ENCODE measurements at places on chromosomes 7 and 10.

DNA sequence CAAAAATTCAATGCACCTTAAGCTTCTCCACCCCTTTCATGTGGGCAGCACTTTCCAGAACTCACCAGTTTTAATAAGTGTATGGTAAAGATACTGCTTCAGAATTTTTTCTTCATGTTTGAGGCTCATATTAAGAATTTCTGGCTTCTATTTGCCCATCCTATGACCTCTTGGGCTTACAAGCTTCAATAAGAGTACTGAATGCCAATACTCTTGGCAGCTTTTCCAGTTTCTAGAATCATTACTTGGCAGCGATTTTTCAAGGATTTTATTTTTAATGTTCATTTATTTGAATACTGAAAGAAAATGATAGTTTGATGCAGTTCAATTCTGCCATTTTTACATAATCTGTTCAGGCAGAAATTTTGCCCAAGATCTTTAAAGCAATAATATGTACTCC lies 242.1 kb upstream of the KCND2 start:
- no peak for DNase-seq

- no peak for DNase-seq
Measured at GRCh38 chr10:75707080-75707840, 275.8 kb downstream of the LRMDA start.

DNA sequence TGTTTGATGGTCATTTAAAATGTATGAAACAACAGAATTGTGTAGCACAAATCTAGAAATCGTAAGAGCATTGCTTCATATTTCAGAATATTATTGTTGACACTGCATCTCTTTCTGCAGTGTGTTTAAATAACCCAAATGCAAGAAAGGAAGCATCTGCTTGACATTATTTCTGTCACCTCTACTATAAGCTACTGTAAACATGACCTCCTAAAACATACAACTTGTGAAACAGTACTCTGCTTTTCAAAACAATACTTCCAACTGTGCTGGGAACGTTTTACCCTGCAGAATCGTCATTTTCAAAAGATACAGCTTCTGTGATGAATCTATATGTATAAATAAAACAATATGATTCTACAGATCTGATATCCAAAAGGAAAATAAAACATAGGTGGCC lies 82.0 kb downstream of the RNF133 start:
- no peak for DNase-seq

GRCh38 chr10:70666960-70667798 lies 5.1 kb upstream of the ADAMTS14 start:
- no peak for DNase-seq

- no peak for DNase-seq
Measured at GRCh38 chr10:132145521-132146185, 41.1 kb upstream of the DPYSL4 start.

GRCh38 chr7:47383072-47383471 lies 198.8 kb downstream of the TNS3 start:
- peak; percentile 78 for DNase-seq

DNA sequence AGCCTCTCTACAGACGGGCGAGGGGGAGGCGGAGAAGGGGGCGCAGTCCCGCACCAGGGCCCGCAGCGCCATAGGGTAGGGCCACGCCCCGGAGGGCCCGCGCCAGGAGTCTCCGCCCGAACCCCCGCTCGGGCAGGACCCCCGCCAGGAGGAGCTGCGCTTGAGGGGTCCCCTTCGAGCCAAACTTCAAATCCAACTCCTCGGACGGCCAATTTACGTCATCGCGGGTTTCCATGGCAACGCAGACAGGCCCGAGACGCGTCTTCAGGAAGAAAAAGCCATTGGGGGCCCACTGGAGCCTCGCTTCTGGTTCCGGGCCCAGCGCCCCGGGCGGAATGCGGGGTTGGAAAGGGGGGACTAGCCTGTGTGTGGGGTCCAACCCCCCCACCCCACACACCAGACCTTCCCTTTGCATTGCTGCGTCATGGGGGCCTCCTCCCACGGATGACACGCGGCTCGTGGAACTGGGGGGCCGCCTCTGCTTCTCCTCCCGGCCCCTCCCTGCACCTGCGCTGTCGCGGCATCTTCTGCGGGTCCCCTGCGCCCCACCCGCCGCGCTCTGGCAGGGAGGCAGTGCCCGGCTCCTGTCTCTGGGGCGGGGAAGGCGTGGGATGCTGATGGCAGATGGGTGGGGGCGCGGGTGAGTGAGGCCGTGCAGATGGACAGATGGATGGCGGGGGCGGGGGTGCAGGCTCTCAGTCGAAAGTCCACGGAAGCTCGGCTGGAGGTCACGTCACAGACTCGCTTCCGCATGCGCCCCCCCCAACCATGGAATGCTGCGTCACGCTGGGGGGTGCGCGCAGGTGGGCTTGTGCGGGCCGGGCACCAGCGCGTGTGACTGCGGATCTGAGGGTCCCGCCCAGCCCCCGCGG lies 1.2 kb downstream of the CALY start:
- DNase-seq: no peak

DNA sequence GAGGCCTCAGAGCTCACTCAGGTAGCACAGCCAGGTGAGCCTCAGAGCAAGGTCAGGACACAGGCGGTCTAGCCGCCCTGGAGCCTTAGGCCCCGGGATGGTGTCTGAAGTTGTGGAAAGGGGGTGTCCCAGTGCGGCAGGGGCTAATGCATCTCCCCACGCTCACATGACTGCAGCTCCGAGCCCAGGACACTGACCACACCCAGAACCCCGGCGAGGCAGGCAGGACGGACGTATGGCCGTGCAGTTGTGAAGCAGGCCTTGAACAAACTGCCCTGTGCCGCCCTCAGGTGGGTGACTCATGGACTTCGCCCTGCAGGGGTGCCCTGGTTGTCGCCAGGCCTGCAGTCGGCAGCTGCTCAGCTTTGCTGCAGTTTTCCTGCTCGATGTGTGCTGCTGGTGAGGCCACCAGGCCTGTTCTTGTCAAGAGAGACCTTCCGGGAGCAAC lies 5.0 kb upstream of the PRKAR1B start:
- no peak for DNase-seq

GRCh38 chr10:52383088-52383487 lies 69.0 kb downstream of the DKK1 start:
- no peak for DNase-seq

GRCh38 chr7:3310884-3311283 lies 9.8 kb downstream of the SDK1 start:
- no peak for DNase-seq

DNA sequence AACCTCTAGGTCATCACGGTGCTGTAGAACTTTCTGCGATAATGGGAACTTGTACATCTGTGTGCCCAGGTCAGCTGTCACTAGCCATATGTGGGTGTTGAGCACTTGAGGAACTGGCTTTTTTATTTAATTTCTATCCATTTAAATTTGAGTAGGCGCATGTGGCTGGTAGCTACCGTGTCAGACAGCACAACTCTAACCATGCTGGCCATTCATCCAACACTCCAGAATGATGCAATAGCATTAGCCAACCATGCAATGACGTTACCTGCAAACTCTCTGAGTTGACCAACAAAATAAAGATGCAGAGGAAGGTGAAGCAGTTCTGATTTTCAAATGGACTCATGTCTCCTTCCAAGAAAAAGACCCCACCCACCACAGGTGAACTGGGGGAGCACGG lies 24.4 kb upstream of the CHST15 start:
- DNase-seq: no peak

- DNase-seq: no peak
Measured at GRCh38 chr10:123295644-123296043, 141.4 kb downstream of the BUB3 start.

DNA sequence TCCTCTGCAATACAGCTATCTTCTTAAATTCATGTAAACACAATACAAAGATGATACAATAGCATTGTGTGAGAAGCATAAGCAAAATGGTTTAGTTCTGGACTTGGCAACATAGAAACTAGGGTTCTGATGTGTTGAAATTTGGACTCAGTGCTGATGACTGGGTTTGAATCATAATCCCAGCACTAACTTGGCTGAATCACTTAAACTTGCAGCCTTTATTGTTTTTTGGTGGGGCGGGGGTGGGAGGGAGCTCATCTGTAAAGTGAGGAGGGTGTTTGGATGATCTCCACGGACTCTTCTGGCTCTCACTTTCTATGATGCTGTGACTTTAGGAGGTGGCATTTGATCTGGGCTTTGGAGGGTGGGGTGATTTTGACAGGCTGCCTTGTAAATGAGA lies 158.2 kb downstream of the WNT2 start:
- DNase-seq: peak; percentile 46

Data from GM04504 (cell line).